Naive B cell (primary cell): ENCODE measurements at places on chromosomes 11 and 22. TPM values are rescaled to one million over a fixed set of nuclear protein-coding genes. Genes with fewer than 3 reads are reported as not detected.
A peak's percentile ranks its signal among the peaks of the same experiment; 100 is the strongest.

DNA sequence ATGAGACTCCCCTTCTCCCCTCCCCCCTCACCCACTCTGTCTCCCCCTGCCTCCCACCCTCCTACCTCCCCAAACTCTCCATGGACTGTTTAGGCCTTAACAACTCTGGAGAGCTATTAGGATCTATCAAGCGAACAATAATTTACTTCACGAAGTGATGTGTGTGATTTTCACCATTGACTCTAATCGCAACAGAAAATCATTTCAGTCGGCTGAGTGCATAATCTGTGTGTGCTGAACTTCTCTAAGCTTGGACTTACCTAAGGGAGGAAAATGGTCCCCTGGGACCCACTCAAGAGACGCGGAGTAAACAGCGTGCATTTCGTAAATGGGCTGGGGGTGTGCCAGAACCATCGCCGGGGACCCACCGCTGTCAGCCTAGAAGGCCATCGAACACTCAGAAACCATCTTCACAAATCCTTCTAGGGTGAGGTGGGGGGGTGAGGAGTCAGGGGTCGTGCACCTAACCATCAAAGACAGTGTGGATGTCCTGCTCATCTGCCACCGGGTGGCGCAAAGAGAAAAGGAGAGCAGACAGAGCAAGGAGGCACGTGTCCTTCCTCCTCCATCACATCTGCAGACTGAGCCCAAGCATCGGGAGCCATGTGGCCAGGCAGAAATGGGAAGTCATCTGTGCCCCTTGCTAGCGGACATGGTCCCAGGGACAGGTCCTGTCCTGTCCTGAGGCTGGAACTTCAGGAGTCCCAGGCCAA lies 62.1 kb upstream of the NUP50 start:
- no peak for DNase-seq
- no peaks in the 10 kb centered on the region for H3K36me3 ChIP-seq
- peaks cover 71% of the 10 kb centered on the region for H3K27me3 ChIP-seq

- no peak overlapping the region for H3K27ac ChIP-seq
- peaks cover 19% of the 10 kb centered on the region for H3K36me3 ChIP-seq
- H3K27me3 ChIP-seq, result no peaks in the 10 kb centered on the region
- no peak for DNase-seq
These were observed 65.2 kb downstream of the PICALM start for GRCh38 chr11:86003654-86004053.

DNA sequence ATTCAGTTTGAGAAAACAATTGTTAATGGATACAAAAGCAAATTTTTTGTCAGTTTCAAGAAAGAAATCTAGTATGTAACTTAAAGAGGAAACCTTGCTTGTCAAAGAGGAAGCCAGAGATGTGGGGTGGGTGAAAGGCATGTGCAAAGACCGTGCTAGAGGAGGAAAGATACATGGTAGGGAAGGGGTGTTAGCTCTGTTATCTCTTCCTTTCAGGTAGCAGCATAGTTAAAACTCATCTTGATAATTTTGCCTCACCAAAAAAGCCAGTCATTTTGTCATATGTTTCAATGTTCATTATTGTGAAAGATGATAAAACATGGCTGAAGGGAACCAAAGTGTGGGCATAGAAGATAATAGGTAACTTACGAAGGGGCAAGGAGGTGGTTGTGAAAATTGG lies 2.6 kb upstream of the MS4A2 start:
- no peaks in the 10 kb centered on the region for H3K36me3 ChIP-seq
- H3K4me1 ChIP-seq, result no peaks in the 10 kb centered on the region
- H3K4me3 ChIP-seq, result no peak overlapping the region
- H3K27ac ChIP-seq, result no peak overlapping the region

- no peak overlapping the region for H3K27ac ChIP-seq
- no peaks in the 10 kb centered on the region for H3K27me3 ChIP-seq
- no peak for DNase-seq
- peaks cover 13% of the 10 kb centered on the region for H3K4me1 ChIP-seq
- no peaks in the 10 kb centered on the region for H3K36me3 ChIP-seq
These were observed 20.5 kb upstream of the CTSC start for GRCh38 chr11:88358040-88358431.

- DNase-seq, result no peak
- H3K4me1 ChIP-seq, result peaks cover 5% of the 10 kb centered on the region
- H3K27me3 ChIP-seq, result no peaks in the 10 kb centered on the region
- no peaks in the 10 kb centered on the region for H3K36me3 ChIP-seq
- H3K4me3 ChIP-seq, result no peak overlapping the region
These were observed 14.1 kb downstream of the HRAS start for GRCh38 chr11:521177-521688.

GRCh38 chr11:2319791-2320472 lies 18.1 kb downstream of the TSPAN32 start:
- no peak overlapping the region for H3K27ac ChIP-seq
- H3K4me3 ChIP-seq, result no peak overlapping the region
- H3K36me3 ChIP-seq, result no peaks in the 10 kb centered on the region
- peaks cover 6% of the 10 kb centered on the region for H3K27me3 ChIP-seq
- no peak for DNase-seq
- no peaks in the 10 kb centered on the region for H3K4me1 ChIP-seq

- no peaks in the 10 kb centered on the region for H3K27me3 ChIP-seq
- H3K27ac ChIP-seq, result no peak overlapping the region
- no peaks in the 10 kb centered on the region for H3K4me1 ChIP-seq
- no peaks in the 10 kb centered on the region for H3K36me3 ChIP-seq
These were observed 336.8 kb downstream of the KCNA4 start for GRCh38 chr11:29679996-29680395.

The BDNF gene
- polyA plus RNA-seq, result not detected

DNA sequence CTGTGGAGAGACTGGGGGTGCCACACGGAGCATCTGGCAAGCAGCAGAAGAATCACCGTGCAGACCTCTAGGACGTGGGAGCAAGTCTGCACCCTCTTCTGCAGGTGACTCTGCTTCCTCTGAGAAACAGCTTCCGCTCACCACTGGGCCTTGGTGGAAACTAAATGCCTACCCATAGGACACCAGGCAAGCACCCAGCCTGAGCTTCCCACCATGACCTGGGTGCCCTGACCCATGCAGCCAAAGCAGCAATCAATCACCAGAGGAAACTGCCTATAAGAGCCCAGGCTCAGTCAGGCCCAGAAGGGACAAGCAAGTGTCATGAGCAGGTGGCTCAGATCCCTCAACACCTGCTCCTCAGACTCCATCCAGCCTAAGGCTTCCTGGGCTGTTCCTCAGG lies 63.4 kb downstream of the IGLL5 start:
- no peaks in the 10 kb centered on the region for H3K27me3 ChIP-seq
- no peaks in the 10 kb centered on the region for H3K36me3 ChIP-seq
- no peak for DNase-seq
- peak overlapping the region; percentile 68 for H3K4me3 ChIP-seq

DNA sequence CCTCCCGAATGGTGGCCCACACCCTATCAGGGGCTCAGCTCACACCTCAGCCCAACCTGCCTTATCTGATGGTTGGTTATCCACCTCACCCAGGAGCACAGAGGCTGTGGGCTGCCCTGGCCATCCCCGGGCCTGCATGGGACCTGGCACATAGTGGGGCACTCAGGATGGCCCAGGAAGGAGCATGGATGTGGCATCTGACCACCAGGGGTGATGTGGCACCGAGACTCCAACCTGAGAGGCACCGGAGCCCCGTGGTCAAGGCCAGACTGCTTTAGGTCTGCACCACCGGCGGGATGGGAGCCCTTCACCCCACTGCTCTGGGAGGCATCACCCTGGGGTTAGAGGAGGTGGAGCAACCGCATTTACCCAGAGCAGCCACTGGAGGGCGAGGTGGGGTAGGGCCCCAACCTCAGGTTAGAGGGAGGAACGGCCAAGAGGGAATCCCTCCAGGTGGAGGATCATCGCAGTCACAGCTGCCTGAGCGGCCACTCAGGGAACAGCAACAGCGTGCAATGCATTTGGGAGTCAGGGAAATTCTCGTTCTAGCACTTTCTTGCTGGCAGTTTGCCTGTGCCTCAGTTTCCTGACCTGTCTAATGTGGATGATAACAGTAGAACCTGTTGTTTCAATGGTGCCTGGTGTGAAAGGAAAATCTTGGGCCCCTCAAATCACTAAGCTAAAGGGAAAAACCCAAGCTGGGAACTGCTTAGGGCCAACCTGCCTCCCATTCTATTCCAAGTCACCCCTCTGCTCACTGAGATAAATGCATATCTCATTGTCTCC lies 52.9 kb upstream of the CARS1 start:
- no peaks in the 10 kb centered on the region for H3K4me1 ChIP-seq
- no peak overlapping the region for H3K27ac ChIP-seq
- no peaks in the 10 kb centered on the region for H3K27me3 ChIP-seq
- no peaks in the 10 kb centered on the region for H3K36me3 ChIP-seq
- DNase-seq, result no peak

- H3K27ac ChIP-seq, result no peak overlapping the region
- no peak for DNase-seq
- H3K27me3 ChIP-seq, result no peaks in the 10 kb centered on the region
- no peaks in the 10 kb centered on the region for H3K4me1 ChIP-seq
These were observed 194.2 kb upstream of the DDI1 start for GRCh38 chr11:103842191-103842590.

DNA sequence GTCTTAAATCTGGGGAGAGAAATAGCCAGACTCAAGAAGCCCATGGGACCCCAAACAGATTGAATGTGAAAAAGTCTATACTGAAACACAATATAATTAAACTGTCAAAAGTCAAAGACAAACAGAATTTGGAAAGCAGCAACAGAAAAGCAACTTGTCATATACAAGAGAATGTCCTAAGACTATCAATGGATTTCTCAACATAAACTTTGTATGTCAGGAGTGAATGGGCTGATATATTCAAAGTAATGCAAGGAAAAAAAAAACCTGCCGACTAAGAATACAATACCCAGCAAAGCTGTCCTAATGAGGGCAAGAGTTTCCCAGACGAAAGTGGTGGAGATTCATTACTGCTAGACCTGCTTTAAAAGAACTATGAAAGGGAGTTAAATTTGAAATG lies 73.2 kb downstream of the TBC1D22A start:
- H3K36me3 ChIP-seq, result peaks cover 41% of the 10 kb centered on the region
- H3K4me3 ChIP-seq, result no peak overlapping the region
- no peak overlapping the region for H3K27ac ChIP-seq

DNA sequence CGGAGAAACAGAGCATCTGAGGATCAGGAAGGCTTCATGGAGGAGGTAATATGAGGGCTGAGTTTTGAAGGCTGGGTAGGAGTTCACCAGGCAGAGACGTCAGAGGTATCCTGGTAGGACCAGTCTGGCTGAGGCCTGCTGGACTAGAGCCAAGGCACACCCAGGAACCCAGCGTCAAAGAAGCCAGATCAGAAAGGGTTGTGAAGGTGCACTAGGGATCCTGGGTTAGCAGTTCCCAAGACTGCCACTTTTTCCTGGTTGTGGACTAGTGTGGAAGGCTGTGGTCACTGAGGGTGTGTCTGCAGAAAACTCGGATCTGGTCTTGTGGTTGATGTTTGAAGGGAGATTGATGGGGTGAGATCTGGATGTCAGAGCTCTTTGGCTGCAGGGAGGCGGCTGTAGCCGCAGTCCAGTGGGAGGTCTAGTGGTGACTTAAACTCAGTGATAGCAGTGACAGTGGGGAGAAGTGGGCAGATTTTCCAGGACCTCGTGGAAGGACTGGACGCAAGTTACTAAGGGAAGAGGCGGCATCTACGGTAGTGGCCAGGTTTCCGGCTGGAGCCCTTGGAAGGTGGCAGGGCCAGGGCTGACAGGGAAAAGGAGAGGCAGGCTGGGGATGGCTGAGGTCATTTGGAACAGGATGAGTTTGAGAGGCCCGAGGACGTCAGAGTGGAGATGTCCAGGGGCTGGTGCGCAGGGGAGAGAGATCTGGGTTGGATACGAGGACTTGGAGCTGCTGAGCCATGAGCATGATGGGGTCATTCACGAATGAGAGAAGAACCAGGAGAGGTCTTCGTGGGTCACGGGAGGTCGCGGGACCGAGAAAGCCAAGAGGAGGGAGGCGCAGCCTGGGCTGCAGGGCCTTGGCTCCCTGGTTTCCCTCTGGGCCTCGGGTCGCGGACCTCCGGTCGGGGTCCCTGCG lies 10.9 kb downstream of the RELA start:
- H3K36me3 ChIP-seq, result peaks cover 20% of the 10 kb centered on the region
- H3K27ac ChIP-seq, result peak overlapping the region; percentile 99
- DNase-seq, result no peak
- H3K4me3 ChIP-seq, result peak overlapping the region; percentile 86

DNA sequence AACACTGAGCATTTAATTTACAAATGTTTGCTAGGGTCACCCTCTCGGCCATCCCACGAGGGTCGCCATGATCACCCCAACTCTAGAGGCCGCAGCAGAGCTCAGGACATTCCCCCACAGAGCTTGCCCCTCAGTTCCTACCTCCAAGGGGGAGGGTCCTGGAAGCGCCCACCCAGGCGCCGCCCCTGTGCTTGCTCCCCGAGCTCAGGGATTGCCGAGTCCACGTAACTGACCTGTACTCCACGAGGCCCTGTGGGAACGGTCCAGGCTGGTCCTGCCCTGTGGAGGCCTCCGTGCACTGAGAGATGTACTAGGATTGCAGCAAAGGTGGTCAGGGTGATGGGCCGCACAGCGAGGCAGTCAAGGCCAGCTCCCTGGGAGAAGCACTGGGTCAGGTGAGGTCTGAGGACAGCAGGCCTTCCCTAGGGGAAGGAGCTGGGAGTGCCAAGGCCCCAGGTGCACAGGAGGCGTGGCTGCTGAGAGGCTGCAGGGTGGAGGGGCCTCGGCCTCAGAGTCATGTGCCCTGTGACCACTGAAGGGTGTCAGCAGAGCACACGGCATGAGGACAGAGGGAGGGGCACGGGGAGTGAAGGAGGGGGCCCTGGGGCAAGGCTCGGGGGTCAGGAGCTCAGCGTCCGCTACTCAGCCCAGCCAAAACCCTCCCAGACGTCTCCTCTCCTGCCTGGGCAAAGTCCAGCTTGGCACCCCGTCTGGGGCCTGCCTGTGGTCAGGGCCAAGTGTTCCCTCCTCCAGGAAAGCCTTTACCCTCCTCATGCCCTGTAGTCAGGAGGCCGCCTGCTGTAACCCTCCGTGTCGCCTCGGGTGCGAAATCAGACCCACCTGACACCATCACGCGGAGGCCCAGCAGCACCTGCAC lies 2.4 kb upstream of the MIOX start:
- H3K36me3 ChIP-seq, result no peaks in the 10 kb centered on the region
- H3K27ac ChIP-seq, result no peak overlapping the region
- H3K4me1 ChIP-seq, result peaks cover 15% of the 10 kb centered on the region
- H3K4me3 ChIP-seq, result peak overlapping the region; percentile 50
- DNase-seq, result no peak
- peaks cover 32% of the 10 kb centered on the region for H3K27me3 ChIP-seq

The C11orf42 gene
- not detected for polyA plus RNA-seq

The GNB1L gene
- polyA plus RNA-seq, result 14.4 TPM

- H3K4me3 ChIP-seq, result peak overlapping the region; percentile 99
- peak; percentile 67 for DNase-seq
- H3K4me1 ChIP-seq, result peaks cover 44% of the 10 kb centered on the region
- H3K36me3 ChIP-seq, result peaks cover 6% of the 10 kb centered on the region
- peak overlapping the region; percentile 99 for H3K27ac ChIP-seq
These were observed 454 bp upstream of the OTUB1 start for GRCh38 chr11:63985812-63986155.

DNA sequence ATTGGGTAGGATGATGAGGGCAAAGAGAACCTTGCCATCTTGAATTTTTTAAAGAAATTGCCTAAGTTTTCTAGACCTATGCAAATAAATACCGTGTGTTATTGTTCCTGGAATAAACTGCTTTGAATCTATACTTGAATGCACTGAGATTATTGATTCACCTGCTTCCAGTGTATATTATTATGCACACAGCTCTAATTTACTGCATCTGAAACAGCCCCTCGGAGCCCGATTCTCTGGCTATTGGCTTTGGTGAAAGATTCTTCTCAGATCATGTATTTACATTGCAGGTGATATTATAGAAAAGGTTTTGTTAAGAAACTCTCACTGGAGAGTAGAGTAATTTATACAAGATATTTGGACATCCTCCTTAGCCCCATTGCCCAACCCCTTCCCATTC lies 254.2 kb downstream of the TENM4 start:
- DNase-seq, result no peak
- H3K36me3 ChIP-seq, result no peaks in the 10 kb centered on the region
- no peaks in the 10 kb centered on the region for H3K27me3 ChIP-seq
- H3K4me1 ChIP-seq, result no peaks in the 10 kb centered on the region
- H3K4me3 ChIP-seq, result no peak overlapping the region
- H3K27ac ChIP-seq, result no peak overlapping the region
